ENCODE measurements at places on chromosomes 5 and 9.

- DNase-seq = no peak
These were observed 91.6 kb upstream of the TAF11L2 start for GRCh38 chr5:17406423-17406838.

- DNase-seq = no peak
These were observed 106.9 kb upstream of the PTCH1 start for GRCh38 chr9:95623640-95624039.

DNA sequence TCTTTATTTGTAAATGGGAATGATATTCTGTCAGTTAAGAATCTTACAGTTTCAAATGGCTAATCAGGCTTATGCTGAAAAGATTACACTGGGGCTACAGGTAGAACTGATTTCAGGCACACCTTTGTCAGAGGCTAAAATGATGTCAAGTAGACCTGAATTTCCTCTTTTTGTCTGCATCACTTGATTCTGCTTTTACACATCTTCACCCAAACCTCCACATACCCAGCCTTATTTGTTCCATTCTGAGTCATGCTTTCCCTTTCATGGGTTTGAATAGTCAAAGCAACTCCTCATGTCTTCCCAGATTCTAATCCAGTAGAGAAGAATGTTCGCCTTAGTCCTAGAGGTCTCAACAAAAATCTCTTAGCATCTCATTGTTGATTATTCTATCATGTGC lies 156.4 kb downstream of the CWC27 start:
- no peak for DNase-seq

DNA sequence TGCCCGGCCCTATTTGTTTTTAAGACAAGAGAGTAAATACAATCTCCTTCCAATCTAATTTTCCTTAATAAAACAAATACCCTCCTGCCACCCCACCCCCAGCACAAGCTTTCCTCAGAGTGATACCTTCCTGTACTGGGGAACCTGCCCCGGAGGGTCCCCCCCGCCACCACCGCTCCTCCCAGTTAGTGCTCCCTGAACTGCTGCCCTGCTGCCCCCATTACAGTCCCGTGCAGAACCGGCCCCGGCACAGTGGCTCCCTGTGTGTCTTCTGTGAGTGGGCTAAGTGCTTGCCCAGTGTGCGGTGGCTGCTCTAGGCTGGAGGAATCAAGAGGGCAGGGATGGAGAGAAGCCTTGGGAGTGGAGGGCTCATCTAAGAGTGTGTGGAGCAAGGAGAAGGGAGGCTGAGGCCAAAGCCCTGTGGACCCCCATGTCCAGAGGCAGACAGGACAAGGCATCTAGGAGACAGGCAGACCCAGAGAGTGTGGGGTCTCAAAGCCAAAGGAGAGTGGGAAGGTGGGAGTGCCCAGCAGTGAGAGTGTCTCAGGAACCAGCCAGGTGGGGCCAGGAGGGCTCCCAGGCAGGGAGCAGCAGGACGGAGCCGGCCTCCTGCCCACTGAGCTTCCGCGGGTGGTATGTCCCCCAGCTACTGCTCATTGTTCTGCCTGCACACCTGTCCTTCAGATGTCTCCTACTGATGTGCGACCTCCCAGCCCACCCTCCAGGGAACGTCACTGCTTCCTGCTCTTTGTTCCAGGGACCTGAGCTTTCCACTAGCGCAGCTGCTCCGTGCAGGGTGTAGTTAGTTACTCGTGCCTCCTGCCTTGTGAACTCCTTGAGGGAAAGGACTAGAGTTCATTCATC lies 129.0 kb downstream of the DAB2IP start:
- no peak for DNase-seq

DNA sequence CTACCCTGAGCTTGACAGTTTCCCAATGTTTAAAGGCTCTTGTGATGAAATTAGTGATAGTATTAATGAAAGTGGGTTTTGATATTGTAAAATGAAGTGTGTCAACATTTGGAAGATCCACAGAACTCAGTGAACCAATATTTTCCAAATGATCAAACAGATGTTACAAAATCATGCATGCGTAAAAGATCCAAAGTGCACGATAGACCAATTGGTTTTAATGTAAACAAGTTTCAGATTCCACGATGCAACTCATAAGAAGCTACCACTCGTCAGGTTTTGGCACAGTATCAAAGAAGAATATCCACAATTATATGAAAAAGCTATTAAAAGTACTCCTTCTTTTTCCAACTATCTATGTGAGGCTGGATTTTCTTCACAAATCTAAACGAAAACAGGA lies 82.3 kb downstream of the SLC38A9 start:
- DNase-seq = no peak

All from T-helper 9 cell (primary cell).